ENCODE measurements at places on chromosomes 7 and 10. TPM values are rescaled to one million over a fixed set of nuclear protein-coding genes. Genes with fewer than 3 reads are reported as not detected.

The ACBD7 gene
- not detected for total RNA-seq

The SSC4D gene
- 0.55 TPM for total RNA-seq

The TSPAN13 gene
- total RNA-seq: 19.6 TPM

The DNAJC2 gene
- 15.8 TPM for total RNA-seq

The PHYHIPL gene
- total RNA-seq: 0.09 TPM

The TSPAN12 gene
- total RNA-seq: 50.5 TPM

The VAX1 gene
- total RNA-seq: not detected

The CYP26C1 gene
- not detected for total RNA-seq

The LIPJ gene
- total RNA-seq: not detected

The AP1S1 gene
- total RNA-seq: 18.9 TPM

The TUBGCP2 gene
- 36.6 TPM for total RNA-seq

The RADIL gene
- total RNA-seq: 7.8 TPM

The MKI67 gene
- 2.7 TPM for total RNA-seq

The PVRIG gene
- total RNA-seq: 0.94 TPM

The CAMK2G gene
- 12.4 TPM for total RNA-seq

The NRCAM gene
- 3.4 TPM for total RNA-seq

The ST8SIA6 gene
- total RNA-seq: 11.0 TPM

The DNAAF5 gene
- 14.9 TPM for total RNA-seq

The STX1A gene
- 2.6 TPM for total RNA-seq

The CPA5 gene
- not detected for total RNA-seq

The RPP30 gene
- 32.8 TPM for total RNA-seq

The CALML3 gene
- total RNA-seq: not detected

The H2BK1 gene
- total RNA-seq: not detected

The CYP3A7 gene
- not detected for total RNA-seq

The UNCX gene
- not detected for total RNA-seq

The ACTL6B gene
- not detected for total RNA-seq

The ADCY1 gene
- 5.7 TPM for total RNA-seq

The RAB11FIP2 gene
- total RNA-seq: 15.1 TPM

The OR9A2 gene
- total RNA-seq: not detected

The COL26A1 gene
- total RNA-seq: not detected

The TRDMT1 gene
- 5.0 TPM for total RNA-seq

The SH2D4B gene
- 0.05 TPM for total RNA-seq

The ADAMTS14 gene
- 0.53 TPM for total RNA-seq

The PNLIPRP1 gene
- not detected for total RNA-seq

The SLIT1 gene
- 0.24 TPM for total RNA-seq

The TRIM50 gene
- total RNA-seq: 0.56 TPM

The FXYD4 gene
- not detected for total RNA-seq

The TEX47 gene
- not detected for total RNA-seq

The CFAP69 gene
- 3.4 TPM for total RNA-seq

The AGK gene
- total RNA-seq: 28.9 TPM

The CCDC146 gene
- 6.8 TPM for total RNA-seq

The CREB5 gene
- 11.6 TPM for total RNA-seq

The TMEM139 gene
- 4.1 TPM for total RNA-seq

The HECW1 gene
- not detected for total RNA-seq

The NEUROG3 gene
- total RNA-seq: 0.27 TPM

The AVPI1 gene
- 13.2 TPM for total RNA-seq

Measured in left cardiac atrium (tissue), 4 donors.